NCI-H526 treated with DMSO at 0.1 percent for 48 hours (cell line): ENCODE measurements at places on chromosomes 16 and 17.

DNA sequence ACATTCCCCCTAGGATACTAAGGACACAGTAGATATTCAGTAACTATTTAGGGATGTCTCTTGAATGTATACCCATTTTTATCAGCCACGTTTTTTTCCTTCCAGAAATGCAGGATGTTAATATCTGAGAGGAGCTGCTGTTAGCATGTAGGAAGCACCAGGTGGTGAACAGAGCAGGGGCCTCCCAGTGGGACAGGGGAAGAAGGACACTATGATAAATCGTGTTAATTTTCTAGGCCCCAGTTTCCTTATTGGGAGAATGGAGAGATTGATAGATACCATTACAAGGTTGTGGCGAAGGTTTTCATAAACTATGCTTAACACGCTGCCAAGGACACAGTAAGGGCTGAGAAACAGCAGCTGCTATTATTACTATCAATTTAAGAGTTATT, 45.4 kb downstream of the PRSS54 start:
- DNase-seq = no peak

- no peak for DNase-seq
Measured at GRCh38 chr16:3819746-3820724, 60.5 kb downstream of the CREBBP start.

DNA sequence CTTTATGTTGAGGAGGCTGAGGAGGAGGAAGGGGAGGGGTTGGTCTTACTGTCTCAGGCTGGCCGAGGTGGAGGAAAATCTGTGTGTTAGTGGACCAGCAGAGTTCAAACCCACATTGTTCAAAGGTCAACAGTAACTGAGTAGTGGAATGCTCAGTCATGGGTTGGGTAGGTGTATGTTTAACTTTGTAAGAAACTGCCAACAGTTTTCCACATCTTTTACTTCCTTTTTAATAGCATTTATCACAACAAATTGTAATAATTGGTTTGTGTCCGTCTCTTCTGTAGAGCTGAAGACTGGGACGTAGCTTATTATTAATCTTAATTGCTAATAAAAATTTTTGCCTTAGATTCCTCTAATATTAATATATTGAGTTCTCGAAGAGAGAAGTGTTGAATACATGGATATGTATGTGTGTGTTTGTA, 5.3 kb downstream of the ATP6V0A1 start:
- no peak for DNase-seq

DNA sequence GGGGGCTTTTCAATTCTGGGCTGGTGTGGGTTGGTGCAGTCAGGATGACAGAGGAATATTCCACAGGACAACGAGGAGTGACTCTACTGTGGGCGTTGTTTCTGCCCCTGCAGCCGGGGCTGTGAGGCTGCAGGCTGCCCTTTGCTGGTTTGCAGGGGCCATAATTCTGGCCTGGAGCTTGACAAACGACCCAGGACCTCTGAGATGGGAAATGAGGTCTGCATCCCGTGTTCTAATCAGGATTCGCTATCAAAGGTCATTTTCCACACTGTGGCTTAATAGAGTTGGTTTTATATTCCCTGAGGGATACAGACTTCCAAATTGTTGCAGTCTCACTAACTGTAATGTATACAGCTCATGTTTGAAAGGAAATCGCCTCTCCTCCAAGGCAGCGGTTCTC, 180.9 kb downstream of the RPTOR start:
- DNase-seq = no peak

DNA sequence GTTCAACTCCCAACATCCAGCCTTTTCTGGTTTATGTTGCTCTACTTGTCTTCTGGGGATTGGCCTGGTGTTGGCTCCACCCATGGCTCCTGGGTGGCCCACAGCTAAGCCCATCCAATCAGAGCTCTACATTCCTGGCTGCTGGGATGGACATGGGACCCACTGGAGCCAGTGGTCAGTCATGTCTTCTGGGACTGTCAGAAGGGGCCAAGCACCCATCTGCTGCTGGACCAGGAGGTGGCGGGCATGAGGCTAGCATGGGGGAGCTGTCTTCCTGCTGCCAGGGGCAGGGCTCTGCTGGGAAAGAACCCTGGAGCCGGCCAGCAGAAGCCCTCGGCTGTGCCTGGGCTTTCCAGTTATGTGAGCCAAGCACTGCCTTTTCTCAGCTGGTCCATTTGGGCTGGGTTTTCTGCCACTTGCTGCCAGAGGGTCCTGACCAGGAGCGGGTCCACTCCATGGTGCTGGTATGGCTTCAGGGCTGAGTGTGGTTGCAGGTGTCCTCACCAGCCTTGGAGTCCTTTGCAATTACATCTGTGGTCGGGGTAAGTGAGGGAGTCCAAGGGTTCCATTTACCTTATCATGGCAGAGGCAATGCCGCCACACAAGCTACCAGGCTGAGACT, 17.4 kb upstream of the ZNF469 start:
- DNase-seq = no peak

GRCh38 chr17:42329025-42329976, 41.0 kb downstream of the STAT5A start:
- DNase-seq = no peak

GRCh38 chr17:47929218-47930000, 12.0 kb upstream of the PNPO start:
- DNase-seq = no peak

- DNase-seq = no peak
Measured at GRCh38 chr17:38352245-38353085, 821 bp downstream of the SOCS7 start.

GRCh38 chr17:66469890-66470289, 167.5 kb downstream of the PRKCA start:
- no peak for DNase-seq

- DNase-seq = peak; percentile 43
Measured at GRCh38 chr17:57466017-57466471, 209.7 kb downstream of the MSI2 start.

GRCh38 chr17:71180801-71181385, 939.9 kb upstream of the SOX9 start:
- DNase-seq = no peak

DNA sequence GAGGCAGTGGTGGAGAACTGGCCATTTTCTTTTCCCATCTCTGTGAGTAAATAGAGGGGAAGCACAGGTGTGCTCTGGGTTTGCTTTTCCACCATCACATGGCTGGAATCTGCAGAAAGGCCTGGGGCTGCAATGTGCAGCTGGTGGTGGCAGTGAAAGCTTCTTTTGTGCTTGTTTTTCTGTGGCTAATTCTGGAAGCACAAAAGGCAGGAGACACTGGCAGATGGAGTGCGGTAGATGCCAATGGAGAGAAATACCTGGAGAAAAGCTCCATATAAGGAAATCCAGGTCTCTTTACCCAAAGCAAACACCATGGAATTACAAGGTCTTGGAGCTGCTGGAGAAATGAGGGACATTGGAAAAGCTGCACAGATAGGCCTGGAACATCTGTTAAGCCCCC, 146.9 kb downstream of the HAPSTR1 start:
- DNase-seq = no peak

- DNase-seq = no peak
Measured at GRCh38 chr16:73265935-73266334, 218.0 kb upstream of the ZFHX3 start.

DNA sequence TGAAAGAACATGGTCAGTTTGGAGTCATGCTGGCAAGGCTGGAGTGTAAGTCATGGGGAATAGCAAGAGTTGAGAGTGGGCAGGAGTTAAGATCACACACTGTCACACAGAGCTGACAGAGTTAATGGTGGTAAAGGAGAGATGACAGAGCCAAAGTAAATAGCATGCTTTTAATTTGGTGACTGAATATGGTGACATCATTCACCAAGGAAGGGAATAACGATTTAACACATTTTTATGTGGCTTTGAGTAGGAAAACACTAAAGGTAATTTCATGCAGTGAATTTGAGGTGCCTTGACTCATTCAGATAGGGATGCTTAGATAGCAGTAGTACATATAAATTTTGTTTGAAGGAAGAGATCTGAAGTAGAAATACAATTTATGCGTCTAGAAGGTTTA, 42.1 kb downstream of the SYNRG start:
- DNase-seq = no peak

DNA sequence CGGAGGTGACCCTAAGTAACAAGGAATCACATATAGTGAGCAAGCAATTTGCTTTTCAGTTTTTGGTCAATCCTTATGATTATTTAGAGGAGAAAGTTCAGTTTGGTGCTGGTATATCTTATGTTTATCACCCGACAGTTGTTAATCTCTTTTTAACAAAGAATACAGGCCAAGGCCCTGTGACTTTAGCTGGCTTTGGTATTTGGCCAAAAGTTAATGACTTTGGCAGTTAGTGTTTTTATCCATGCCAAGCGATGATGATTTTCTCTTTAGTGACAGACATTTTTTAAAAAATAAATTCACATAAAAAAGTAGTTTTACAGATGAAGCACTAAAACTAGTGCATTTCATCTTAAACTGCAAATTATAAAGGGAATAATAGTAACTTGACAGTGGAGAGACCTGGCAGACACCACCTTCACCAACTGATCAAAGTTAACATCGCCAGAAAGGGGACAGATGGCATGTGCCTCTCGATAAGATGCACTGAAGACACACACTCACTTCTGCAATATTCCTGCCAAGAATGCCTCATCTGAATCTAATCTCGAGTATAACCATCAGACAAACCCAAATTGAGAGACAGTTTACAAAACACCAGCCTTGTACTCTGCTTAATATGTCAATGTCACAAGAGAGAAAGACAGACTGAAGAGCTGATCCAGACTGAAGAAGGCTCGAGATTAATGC, 6.9 kb downstream of the DEXI start:
- DNase-seq = no peak

DNA sequence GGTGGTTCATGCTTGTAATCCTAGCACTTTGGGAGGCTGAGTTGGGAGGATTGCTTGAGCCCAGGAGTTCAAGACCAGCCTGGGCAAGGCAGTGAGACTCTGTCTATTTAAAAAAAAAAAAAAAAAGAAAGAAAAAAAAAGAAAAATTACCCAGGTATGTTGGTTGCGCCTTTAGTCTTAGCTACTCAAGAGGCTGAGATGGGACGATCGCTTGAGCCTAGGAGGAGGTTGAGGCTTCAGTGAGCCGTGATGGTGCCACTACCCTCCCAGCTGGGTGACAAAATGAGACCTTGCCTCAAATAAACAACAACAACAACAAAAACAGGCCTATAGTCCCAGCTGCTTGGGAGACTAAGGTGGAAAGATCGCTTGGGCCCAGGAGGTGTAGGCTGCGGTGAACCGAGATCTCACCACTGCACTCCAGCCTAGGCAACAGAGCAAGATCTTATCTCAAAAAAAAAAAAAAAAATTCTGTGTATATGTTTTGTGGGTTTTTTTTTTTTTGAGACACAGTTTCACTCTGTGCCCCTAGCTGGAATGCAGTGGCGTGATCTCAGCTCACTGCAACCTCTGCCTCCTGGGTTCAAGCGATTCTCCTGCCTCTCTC, 12.5 kb upstream of the ANKRD40CL start:
- DNase-seq = no peak

DNA sequence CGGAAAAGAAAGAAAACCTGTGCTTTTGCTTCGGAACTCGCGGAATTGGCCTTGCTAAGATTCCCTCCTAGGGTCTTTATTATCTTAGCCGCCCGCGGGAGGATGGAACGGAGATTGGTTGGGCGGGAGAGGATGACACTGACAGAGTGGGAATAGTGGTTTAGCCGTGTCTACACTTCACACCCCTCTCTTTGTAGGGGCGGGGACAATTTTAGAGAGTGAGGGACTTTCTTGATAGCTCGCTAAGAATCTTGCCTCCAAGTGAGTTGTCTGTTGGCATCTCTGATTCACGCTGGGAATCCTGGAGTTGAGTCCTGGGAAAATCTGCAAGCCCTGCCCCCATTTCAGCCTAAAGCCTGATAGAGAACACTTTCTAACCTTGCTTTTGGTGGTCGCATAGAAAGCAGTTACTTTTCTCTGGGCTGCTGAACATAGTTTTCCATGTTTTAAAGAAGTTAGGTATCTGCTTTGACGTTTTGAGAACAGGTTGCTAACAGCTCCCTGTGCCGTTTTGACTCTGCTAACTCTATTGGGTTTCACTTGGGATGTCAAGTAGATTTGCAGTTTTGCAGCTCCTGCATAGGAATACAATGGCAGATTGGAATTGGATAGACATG, 697 bp downstream of the NOL11 start:
- no peak for DNase-seq

DNA sequence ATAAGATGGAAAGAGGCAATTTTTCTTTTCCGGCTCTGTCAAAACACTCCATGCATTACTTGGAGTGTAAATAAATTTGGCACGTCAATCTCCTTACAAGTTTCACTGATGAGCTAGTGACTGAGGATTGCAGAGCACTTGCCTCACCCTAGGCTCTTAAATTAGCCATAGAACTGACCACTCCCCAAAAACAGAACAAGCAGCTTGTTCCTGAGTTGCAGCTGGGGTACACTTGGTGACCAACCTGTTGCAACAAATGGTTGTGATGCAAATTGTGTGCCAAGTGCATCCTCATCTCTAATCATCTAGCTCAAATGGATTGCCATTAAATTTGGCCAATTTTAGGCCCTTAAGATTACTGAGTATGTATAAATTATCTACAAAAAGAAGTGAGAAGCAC, 67.0 kb downstream of the CACNG1 start:
- no peak for DNase-seq

- DNase-seq = no peak
Measured at GRCh38 chr17:39776252-39776651, 38.5 kb downstream of the GRB7 start.

DNA sequence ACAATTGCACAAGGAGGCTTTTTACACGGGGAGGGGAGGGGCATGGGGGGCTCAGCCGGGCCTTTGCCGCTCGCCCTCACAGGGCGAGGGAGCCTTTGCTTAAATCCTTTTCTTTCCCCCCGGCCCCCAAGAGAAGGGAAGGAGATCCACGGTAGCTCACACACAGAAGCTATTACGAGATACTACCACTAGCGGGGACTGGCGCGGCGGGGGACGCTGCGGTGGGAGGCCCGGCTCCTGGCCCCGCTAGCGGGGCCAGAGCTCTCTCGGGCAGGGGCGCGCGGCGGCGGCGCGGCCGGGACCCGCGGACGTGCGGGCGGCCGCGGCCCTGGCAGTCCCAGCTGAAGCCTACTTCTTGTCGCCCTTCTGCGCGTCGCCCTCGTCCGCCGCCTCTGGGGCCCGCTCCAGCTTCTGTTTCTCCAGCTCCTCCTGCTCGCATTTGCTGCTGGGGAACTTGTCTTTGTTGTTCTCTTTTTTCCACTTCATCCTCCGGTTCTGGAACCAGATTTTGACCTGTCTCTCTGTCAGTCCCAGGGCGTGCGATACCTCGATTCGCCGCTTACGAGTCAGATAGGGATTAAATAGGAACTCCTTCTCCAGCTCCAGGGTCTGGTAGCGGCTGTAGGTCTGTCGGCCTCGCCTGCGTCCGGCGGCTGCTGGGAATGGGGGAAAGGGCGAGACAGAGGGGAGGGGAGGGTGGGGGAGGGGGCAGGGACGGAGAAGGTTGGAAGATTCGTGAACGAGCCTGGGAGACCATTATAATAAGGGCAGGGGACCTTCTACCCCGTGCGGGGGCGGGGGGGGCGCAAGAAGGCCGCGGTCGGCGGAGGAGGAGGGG, 2.0 kb downstream of the HOXB8 start:
- peak; percentile 49 for DNase-seq
